Stimulated activated CD4-positive, alpha-beta T cell treated with anti-CD3 and anti-CD28 coated beads, Interleukin-1b, Interleukin-23, amount 100 ng/mL, for 1 hour (primary cell): ENCODE measurements at places on chromosomes 6 and 20.

DNA sequence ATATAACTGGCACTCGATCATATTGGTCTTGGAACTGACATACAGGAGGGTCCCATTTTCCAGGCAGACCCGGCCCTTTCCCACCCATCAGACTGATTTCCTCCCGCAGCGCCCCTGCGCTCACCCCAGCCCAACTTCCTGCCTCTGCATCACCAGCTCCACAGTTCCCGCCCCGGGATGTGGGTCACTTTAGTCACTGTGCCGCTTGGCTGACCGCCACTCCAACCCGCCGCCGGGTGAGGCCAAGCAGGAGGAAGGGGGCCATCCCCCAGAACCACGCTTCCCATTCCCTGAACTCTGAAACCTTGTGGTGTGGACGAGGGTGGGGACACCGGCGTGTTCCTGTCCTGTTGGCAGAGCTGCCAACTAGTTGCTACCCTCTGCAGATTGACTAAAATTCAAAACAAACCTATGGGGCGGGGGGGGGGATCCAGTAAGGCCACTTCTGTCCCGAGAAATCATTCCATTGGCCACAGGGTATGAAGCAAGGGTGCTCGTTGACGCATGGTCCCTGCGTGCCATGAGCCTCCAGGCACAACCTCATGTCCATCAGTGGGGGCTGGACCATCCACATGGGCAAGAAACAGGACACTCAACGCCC is 12.3 kb downstream of the TGM2 start:
- no peak for DNase-seq

DNA sequence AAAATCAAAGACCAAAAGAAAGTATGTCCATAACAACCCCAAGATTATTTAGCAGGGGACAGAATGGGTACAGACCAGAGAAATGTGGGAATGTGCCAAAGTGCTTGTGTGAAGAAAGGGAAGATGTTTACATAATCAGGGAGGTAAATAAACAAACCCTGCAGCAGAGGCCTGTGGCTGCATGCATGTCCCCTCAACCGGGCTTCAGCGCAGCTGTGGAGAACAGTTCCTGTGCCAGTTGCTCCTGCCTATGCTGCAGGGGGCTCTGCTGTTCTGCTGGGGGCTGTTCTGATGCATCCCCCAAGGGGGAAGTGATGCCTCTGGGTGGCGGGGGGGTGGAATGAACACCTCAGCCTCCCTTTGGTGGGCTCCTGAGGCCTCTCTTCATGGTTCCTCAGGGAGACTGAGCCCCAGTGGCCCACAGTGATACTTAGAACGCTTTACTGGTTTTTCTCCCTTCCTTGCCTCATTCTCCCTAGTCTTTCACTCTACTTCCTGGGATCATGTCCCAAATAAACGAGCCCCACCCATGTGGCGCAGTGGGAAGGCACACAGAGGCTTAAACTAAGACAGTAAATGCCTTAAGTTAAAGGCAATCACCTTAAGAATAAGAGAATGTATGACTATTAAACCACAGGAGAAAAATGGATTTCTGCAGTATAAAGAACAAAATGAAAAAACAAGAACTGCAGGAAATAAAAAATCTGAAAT is 23.0 kb downstream of the RAB23 start:
- DNase-seq, result no peak

GRCh38 chr6:67112120-67112519 is 1405.1 kb upstream of the EYS start:
- DNase-seq, result no peak

DNA sequence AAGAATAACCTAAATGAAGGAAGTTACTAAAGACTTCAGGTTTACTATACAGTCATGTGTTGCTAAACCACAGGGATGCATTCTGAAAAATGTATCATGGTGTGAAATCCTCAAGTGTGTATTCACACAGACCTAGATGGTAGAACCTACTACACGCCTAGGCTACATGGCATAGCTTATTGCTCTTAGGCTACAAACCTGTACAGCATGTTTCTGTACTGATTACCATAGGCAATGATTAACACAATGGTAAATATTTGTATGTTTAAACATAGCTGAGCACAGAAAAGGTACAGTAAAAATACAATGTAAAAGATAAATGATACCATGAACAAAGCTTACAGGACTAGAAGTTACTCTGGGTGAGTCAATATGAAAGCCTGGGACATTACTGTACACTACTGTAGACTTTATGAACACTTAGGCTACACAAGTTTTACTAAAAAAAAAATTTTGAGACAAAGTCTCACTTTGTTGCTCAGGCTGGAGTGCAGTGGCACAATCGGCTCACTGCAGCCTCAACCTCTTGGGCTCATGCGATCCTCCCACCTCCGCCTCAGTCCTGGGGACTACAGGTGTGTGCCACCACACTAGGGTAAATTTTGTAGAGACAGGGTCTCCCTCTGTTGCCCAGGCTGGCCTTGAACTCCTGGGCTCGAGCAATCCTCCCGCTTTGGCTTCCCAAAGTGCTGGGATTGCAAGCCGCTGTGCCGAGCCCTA is 36.0 kb downstream of the ADNP start:
- no peak for DNase-seq

GRCh38 chr6:139240161-139241010 is 51.4 kb downstream of the TXLNB start:
- DNase-seq, result no peak

- no peak for DNase-seq
Observed at GRCh38 chr20:533526-533925, 10.1 kb downstream of the CSNK2A1 start.

DNA sequence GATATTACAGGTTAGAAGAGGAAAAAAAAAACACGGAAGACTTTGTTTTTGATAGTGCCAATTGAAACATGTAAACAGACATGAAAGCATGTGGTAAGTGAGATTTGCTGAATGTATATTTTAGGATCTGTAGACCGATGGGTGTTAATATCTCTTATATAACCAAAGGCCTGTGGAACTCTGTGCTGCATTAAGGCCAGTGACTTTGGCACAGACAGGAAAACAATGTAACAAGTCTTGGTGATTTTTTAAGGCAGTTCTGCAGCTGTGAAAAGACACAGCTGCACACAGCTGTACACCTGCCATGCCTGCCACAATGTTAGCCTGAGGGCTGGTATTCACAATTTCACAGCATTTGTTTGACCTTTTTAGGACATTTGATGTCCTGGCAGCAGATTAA is 6.1 kb downstream of the SOBP start:
- DNase-seq, result no peak

DNA sequence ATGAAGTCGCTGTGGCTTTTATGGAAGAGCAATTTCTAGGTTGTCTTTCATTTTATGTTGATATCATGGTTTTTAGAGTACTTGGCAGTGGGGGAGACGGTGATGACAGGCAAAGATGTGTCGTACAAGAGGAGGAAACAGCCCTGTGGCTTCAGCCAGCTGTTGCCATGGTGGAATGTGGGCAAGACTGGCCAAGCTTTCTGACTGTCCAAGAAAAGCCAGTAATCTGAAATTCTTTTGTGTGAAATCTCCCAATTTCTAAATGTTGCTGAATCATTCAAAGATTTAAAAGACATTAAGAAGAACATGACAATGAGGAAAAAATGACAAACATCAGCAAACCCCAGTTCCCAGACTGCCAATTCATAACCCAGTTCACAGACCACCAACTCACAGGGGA is 23.1 kb downstream of the PFDN4 start:
- DNase-seq, result no peak

DNA sequence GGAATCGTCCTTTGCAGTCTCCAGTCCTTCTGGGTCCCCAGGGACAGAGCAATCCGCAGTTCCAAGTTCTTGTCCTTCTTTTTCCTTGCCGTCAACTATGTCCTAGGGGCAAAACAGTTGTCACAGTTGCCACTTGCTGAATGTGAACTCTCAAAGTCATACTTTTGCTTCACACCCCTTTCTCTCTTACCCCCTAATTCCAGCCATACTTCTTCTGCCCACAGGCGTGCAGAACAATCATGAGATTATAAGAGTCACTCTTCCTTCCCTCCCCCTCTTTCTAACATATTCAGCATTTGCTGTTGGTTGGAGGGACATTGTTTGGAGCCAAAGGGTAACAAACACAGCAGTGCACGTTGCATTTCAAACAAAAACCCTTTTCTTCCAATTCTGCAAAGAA is 74.4 kb downstream of the BCAS1 start:
- no peak for DNase-seq

- no peak for DNase-seq
Observed at GRCh38 chr20:43940518-43941225, 26.0 kb downstream of the TOX2 start.

- no peak for DNase-seq
Observed at GRCh38 chr6:129812145-129812777, 48.9 kb downstream of the TMEM244 start.

DNA sequence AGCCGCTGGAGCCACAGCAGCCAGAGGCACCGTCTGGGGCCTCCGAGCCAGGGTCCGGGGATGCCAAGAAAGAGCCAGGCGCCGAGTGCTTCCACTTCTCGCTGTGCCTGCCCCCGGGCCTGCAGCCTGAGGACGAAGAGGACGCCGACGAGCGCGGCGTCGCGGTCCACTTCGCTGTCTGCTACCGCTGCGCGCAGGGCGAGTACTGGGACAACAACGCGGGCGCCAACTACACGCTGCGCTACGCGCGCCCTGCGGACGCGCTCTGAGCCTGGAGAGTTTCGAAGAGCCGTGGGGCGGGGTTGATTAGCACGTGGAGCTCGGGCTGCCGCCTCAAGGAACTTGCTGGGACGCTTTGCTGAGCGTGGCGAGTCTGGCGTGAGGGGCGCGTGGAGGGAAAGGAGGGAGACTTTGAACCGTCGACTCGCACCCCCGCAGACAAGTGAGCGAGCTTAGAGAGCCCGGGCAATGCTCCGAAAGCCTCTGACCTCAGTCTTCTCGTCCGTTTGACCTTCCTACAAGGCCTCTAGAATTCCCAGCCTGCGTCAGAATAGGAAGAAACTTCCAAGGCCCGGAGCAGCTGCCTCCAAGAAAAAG is 1.3 kb downstream of the PPP1R3G start:
- DNase-seq, result no peak

- DNase-seq, result no peak
Observed at GRCh38 chr6:44253307-44254101, 3.8 kb downstream of the SLC35B2 start.

DNA sequence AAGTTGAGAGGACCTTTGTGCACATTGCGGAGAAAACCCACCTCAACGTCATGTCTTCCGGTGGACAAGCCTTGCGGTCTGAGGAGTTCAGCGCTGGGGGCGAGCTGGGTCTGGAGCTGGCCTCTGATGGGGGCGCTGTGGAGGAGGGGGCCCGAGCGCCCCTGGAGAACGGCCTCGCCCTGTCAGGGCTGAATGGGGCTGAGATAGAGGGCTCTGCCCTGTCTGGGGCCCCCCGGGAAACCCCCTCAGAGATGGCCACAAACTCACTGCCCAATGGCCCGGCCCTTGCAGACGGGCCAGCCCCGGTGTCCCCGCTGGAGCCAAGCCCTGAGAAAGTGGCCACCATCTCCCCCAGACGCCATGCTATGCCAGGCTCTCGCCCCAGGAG is 14.6 kb upstream of the SLC22A7 start:
- no peak for DNase-seq

- no peak for DNase-seq
Observed at GRCh38 chr6:137102050-137102848, 57.5 kb upstream of the IL20RA start.

DNA sequence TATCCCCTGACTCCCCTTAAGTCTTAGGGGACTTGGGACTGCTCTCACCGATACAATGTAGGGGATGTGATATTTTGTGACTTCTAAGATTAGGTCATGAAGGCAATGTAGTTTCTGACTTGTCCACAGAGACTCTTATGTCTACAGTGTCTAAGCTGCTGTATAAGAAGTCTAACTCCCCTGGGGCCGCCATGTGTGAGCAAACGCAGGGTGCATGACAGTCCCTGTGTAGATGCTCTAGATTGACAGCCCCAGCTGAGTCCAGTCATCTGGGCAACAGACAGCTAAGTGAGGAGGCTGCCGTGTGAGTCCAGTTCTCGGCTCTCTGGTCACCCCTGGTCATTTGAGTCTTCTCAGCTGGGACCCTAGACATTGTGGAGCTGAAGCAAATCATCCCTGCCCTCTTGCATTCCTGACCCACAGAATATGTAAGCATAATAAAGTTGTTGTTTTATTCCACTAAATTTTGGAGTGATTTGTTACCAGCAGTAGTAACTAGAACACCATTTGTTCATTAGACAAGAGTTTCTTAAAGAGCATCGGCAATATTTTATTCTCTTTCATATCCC is 743.3 kb upstream of the CHD6 start:
- no peak for DNase-seq

DNA sequence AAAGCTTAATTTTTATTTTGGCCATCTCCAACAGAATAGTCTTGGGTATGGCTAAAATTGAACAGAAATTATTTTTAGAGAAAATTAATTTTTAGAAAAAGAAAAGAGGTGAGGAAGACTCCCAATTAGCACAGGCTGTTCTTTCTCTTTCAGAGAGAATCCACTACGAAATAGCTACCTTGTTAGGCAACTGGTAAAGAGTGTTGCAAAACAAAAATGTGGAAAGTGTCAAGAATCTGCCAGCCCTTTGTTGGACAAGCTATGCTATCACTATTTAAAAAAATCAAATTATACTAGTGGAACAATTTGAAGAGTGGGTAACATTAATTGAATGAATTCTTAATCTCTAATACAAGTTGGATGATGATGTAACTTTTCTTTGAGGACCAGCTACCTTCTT is 19.2 kb upstream of the ZSCAN9 start:
- no peak for DNase-seq

- DNase-seq, result no peak
Observed at GRCh38 chr6:56510984-56511531, 131.6 kb downstream of the DST start.

- DNase-seq, result no peak
Observed at GRCh38 chr6:26086211-26086610, 1.0 kb upstream of the HFE start.
